AG08395 (cell line): ENCODE measurements at places on chromosomes 2 and 18.

GRCh38 chr18:37836071-37836970, 270.7 kb upstream of the CELF4 start:
- no peak for DNase-seq

- no peak for DNase-seq
Observed at GRCh38 chr2:199446996-199447576, 10.7 kb downstream of the SATB2 start.

- no peak for DNase-seq
Observed at GRCh38 chr2:41913921-41914609, 133.8 kb upstream of the PKDCC start.

DNA sequence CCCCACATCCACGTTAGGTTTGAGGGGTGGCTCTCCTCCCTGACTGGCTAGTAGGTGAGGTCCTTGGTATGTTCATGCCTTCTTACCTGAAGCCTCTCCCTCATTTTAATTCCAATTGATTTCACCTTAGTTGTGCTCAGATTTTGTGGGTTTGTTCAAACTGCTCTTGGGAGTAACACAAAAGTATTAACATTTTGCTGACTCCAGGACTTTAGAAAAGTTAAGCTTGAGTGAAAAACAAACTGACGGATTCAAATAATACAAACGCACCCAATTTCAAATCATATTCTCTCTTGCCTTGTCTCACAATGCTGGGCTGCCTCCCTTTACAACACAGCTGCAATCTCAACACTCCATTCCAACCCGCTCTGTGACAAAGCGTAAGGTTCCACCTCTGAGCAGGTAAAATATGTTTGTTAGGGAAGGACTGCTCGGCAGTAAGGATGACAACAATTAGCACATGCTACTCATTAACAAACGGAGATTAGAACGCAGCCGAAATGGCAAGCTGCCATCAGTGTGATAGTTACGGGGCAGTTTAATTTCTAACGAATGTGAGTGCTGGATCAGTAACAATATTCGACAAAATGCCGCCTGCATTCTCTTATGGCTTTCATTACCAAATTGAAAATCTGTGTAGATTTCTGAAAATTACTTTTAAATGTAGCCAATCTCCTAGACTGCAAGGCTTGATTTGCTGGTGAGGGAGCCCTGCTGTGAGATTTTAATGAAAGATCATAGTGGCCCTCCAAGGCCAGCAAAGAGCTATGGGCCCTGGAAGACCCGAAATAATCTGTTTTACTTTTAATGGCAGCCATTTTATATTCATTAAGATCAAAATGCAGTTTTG, 730.6 kb upstream of the FANCL start:
- DNase-seq: no peak

DNA sequence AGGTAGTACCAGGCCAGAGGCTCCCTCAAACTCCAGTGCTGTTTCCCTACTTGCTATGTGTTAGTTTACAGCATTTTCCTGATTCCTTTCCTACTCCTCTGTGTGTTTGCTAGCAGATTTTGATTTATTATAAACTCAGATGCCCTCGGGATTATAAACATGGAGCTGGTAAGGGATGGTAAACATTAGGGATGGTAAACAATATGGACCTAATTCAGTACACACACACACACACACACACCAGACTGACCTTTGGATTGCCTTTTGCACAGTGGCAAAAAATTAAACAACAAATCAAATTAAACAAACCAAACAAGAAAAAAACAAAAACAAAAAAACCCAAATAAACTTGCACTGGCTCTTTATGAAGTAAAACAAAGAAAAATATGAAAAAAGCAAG, 55.4 kb upstream of the ACVR1 start:
- DNase-seq: no peak

DNA sequence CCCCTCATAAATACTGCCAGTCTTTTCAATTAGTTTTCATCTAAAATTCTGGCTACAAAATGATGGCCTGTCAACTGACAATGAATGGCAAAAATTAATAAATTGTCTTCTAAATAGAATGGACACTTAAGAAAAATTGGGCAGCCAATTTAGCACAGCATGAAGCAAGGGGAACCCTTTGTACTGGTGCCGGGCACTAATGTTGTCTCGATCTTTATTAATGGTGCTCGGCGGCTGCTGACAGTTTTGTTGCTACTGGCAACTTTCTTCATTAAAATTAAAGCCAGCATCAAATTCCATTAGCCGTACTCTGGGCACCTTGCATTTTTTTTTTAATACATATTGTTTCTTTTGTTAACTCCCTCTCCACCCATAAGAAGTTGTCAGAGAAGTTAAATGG, 309.3 kb downstream of the GBX2 start:
- no peak for DNase-seq

DNA sequence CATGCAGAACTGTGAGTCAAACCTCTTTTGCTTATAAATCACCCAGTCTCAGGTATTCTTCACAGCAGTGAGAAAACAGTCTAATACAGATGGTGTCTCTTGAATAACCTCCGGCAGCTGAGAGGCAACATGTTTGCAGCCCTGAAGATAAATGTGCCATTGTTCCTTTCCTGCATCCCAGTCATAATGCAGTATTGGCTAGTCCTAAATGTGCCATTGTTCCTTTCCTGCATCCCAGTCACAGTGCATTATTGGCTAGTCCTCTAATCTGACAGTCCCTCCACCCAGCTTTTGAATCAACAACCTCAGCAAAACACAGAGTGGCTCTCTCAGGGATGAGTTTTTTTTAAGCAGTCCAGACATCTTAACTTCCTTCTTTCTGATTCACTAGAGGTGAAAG, 550.7 kb downstream of the RIT2 start:
- no peak for DNase-seq

GRCh38 chr2:22817197-22817596, 567.8 kb upstream of the KLHL29 start:
- no peak for DNase-seq

- DNase-seq: no peak
Observed at GRCh38 chr2:173881886-173882285, 83.3 kb downstream of the SP3 start.

GRCh38 chr2:169072163-169072925, 3.0 kb downstream of the DHRS9 start:
- no peak for DNase-seq

GRCh38 chr18:64513401-64513800, 364.5 kb upstream of the LINC00305 start:
- no peak for DNase-seq

DNA sequence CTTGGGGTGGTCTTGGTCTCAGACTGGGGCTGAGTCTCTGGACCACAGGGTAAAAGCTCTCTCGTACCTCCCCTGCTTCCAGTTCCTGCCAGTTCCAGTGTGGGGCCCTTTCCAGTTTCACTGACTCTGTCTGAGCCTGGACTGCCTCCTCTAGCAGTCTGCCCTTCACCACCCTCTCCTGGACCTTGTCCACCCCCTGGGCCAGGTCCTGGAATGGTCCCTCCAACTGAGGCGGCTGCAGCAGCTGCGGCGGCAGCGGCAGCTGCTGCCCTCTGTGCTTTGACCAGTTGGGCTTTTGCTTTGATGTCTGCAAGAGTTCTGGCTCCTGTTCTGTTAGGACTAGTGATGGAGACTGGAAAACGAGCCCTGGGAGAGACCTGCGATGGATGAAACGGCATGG, 70.7 kb upstream of the DTNB start:
- DNase-seq: no peak

DNA sequence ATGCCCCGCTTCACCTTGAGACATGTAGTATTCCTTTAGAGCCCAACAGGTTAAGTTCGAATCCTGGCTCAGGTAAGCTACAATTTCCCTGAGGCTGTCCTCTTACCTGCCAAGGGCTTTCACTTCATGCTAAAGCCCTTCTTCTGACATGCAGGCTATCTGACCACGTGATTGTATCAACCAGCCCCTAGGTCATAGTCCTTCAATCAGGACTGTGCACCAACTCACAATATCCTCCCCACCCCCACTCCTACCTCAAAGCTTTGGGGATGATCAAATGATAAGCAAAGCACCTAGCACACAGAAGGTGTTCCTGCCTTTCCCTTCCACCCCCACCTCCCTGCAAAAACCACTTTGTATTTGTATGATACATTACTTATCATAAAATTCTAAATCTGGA, 78.9 kb downstream of the AAK1 start:
- DNase-seq: no peak

- DNase-seq: no peak
Observed at GRCh38 chr2:1717113-1717512, 27.2 kb downstream of the PXDN start.

GRCh38 chr2:26717362-26717761, 24.8 kb downstream of the KCNK3 start:
- DNase-seq: no peak

DNA sequence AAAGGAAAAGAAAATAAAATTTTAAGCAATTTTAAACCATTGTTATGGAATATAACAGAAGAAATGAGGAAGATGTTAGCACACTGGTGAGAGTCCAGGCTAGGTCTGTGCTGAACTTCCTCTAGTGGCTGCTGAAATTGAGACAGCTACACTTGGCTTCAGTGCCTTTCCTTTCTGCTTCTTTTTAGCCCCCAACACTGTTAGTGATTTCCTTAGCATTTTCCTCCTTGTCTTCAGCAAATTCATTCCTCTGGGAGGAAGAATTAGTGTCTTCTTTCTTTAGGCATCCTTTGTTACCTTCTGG, 47.6 kb downstream of the ITGAV start:
- DNase-seq: no peak

GRCh38 chr2:59000796-59001195, 759.7 kb upstream of the FANCL start:
- DNase-seq: no peak

DNA sequence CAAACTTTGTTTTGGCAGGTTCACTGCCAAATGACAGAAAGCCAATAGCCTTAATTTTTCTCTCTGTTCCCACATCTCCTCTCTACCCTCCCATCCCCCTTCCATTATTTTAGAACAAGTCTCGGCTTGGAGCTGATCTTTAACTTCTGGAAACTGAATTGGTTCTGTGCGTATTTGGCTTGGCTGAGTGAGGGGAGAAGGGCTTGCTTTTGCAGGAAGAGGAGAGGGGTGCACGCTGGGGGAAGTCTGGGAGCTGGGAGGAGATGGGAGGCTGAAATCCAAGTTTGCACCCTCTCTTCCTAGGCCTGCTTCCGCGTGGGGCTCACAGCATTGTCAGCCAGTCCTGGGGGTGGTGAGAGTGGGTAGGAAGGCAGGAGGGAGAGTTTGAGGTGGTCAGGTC, 176.1 kb upstream of the SPRED2 start:
- DNase-seq: no peak

GRCh38 chr2:223123855-223124610, 72.0 kb downstream of the KCNE4 start:
- peak; percentile 69 for DNase-seq

- peak; percentile 55 for DNase-seq
Observed at GRCh38 chr18:59140302-59140885, 710 bp downstream of the SEC11C start.

- no peak for DNase-seq
Observed at GRCh38 chr2:217683106-217683870, 319.5 kb downstream of the TNS1 start.

GRCh38 chr18:3935305-3935704, 485.3 kb downstream of the TGIF1 start:
- no peak for DNase-seq

GRCh38 chr2:11539317-11540147, 5.7 kb downstream of the GREB1 start:
- DNase-seq: no peak

DNA sequence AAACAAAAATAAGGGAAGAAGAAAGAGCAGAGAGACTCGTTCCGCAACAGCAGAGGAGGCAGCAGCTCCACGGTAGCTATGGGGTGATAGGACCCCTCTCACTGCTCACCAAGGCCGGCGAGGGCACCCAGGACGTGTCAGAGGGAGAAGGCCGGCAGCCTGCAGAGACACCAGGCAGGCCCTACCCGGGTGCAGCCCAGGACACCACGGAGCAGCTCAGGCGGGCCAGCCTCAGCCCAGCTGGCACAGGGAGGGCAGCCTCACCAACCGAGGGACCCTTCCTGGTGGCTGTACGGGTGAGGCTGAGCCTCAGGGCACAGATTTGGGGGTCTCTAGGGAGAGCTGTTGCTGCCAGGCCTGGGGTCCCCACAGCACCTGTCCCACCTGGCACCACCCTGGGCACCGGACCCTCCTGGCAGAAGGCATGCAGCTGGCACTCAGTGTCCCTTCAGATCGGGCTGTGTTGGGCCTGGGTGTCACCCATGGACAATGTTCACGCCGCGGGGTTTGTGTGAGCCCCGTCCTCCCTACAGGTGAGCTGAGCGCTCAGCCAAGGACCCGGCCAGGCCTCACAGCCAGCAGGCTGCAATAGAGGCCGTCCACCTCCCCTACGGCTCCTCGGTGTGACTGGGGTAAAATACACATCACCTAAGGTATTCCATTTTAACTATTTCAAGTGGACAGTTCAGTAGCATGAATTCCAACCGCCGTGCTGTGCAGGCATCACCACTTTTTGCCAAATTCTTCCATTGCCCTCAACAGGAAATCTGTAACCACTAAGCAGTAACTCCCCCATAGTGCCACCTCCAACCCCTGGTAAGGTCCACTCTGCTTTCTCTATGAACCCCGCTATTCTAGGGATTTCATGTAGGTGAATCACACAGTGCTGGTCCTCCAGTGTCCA, 21.6 kb downstream of the KCNG2 start:
- no peak for DNase-seq

DNA sequence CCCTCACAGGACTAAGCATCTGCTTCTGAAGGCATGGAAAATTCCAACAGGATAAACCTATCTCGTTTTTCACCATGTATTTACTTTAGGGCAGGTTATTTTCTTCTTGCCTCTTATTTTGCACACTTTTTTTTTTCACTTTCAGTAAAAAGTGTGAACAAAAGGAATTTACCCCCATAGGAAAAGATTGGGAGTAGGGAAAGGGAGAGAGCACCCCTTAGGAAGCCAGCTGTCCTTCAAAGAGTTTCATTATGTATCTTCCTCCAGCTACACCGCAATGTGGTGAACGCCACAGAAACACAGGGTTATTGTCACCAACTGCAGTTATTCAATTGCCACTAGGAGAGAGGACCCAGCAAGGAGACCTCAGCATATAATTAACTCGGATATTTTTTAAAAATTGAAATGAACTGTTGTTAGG, 286.2 kb upstream of the VRK2 start:
- no peak for DNase-seq

DNA sequence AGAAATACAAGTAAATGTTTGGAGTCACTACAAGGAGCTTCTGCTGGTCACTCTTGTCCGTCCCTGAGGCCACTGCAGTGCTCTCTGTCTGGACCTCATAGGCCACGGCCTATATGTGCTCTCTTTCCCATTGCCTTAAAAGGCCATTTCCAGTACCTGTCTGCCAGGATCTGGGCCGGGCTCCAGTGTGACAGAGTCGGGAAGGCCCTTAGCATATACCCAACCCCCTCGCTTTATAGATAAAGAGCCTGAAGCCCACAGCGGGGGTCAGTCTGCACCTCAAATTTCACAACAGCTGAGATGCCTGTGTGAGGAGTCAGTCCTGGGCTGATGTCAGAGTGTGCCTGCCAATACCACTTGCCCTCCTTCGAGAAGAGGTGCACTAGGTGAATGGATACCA, 39.9 kb downstream of the ADD2 start:
- DNase-seq: no peak

- DNase-seq: no peak
Observed at GRCh38 chr2:98750593-98751282, 19.8 kb upstream of the MGAT4A start.
